ENCODE measurements at places on chromosomes 1 and 21.

DNA sequence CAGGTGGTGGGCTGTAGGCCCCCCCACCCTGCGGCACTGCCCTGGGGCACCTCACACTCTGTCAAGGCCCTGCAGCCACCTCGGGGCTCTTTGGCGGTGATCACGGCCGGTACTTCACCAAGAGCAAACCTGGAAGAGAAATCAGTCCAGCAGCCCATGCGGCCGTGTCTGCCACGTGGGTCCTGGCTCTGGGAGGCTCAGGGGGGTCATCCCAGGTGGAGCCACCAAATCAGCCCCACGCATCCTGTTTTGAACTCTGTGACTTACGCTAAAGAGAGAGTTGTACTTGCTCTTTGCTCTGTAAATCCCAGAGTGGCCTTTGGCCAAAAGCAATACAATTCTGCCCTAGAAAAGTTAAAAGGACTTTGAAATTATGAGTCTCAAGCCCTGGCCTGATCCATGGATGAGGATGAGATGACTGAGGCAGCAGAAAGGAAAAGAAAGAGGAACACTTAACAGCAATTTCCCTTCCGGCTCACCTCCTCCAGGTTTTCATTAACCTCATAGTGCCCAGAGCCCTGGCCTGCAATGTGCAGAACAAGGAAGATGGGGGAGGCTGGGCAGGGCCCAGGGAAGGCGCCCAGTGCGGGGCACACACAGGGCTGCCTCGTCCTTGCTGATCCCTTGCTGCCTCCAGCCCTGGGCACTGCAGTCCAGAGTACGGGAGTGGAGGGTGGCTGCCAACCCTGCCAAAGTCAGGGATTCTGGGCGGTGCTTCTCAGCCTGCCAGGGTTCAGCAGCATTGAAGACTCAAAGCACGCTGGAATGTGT is 337.0 kb downstream of the MATN1 start:
- no peak for DNase-seq

GRCh38 chr1:204544321-204544720 is 28.1 kb downstream of the MDM4 start:
- no peak for DNase-seq

GRCh38 chr1:6427441-6428390 is 3.1 kb downstream of the ESPN start:
- DNase-seq, result no peak

GRCh38 chr1:244077473-244078220 is 26.6 kb downstream of the ZBTB18 start:
- DNase-seq, result no peak

DNA sequence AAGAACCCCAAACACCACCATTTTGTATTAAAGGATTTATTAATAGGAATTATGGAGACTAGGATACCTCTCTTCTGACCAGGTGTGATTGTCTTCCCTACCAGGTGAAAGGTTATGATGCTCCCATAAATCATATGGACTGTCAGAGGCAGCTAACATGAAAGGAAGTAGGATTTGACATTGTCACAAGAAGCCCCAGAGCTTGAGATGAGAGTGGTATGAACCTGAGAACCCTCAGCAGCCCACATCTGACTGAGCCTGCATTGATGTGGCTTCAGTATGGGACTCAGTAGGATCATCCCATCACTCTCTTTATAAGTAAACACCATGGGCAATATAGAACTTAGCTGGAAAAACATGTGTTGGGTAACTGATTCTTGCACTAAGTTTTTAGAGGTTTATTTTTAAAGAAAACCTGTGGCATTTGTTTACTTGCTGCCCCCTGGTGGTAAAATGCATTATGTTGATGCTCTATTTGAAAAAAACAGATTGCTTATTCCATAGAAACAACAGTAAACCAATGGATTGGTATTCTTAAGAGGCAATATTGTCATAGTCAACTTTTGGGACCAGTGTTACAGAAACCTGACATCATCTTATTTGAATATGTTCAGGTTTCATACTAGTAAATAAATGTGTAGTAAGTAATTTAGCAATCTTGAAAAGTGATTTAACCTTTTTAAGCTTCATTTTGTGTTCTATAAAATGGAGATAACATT is 16.6 kb upstream of the CACYBP start:
- DNase-seq, result no peak

- no peak for DNase-seq
These were observed 34.1 kb downstream of the RC3H1 start for GRCh38 chr1:173988068-173988467.

- no peak for DNase-seq
These were observed 80.6 kb downstream of the RASAL2 start for GRCh38 chr1:178174539-178174938.

GRCh38 chr1:240399381-240399780 is 212.6 kb downstream of the GREM2 start:
- no peak for DNase-seq

GRCh38 chr1:4682607-4683220 is 28.3 kb downstream of the AJAP1 start:
- DNase-seq, result no peak

GRCh38 chr1:38273196-38273804 is 226.7 kb upstream of the POU3F1 start:
- DNase-seq, result no peak

DNA sequence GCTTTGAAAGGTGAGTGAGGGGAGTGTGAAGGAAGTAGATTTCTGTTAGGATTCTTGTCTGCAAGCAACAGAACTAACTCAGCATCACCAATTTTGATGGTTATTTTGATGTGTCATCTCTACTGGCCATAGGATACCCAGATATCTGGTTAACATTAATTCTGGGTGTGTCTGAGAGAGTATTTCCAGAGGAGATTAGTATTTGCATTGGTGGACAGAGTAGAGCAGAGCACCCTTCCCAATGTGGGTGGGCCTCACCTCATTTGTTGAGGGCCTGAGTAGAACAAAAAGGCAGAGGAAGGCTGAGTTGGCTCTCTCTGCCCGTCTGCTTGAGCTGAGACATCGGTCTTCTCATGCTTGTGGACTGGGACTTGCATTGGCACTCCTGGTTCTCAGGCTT is 121.8 kb upstream of the POU3F1 start:
- DNase-seq, result no peak

- DNase-seq, result no peak
These were observed 15.4 kb downstream of the DYNLT5 start for GRCh38 chr1:66767626-66768025.

GRCh38 chr1:100874433-100874832 is 20.2 kb downstream of the EXTL2 start:
- no peak for DNase-seq

DNA sequence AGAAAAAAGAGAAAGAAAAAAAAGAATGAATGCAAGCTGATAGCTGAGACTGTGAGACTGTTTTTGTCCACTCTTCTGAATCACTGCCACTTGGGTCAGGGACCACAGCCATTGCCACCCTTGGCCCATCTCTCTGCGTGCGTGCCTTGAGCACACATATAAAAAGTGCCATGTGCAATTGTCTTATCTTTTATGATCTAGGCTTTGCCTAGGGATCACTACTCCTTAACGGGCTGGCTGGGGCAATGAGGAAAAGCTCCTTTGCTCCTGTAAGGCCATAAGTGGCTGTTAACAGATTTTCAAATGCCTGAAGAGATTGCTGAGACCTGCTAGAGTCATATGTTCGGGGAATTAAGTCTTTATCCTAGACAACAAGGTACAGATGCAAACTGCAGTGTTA is 8.2 kb downstream of the SPATA46 start:
- DNase-seq, result no peak

DNA sequence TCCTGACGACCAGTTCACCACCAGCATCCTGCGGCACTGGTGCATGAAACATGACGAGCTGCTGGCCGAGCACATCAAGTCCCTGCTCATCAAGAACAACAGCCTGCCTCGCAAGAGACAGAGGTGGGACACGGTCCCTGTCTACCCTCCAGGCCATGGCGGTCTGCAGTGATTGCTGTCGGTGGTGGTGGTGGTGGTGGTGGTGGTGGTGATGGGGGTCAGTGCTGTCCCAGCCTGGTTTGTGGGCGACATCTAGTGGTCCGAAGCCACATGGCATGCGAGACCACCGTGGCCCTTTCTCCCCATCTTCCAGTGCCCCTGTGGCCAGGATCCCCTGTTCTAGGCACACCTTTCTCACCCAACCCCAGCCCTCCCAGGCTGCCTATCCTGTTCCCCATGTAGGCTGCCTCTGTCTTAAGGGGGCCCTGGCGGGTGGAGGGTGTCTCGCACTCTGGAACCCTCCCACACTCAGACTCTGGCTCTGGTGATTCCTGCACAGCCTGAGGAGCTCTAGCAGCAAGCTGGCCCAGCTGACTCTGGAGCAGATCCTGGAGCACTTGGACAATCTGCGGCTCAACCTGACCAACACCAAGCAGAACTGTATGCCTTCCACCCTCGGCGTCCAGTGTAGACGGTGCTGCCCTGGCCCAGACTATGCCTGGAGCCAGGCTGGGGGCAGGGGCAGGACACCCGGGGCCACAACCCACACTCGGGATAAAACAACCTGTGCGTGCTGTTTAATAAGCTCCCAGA is 3.2 kb upstream of the SLC27A3 start:
- no peak for DNase-seq

- DNase-seq, result no peak
These were observed 55.9 kb downstream of the RAP1GAP start for GRCh38 chr1:21613072-21613867.

- DNase-seq, result no peak
These were observed 40.3 kb downstream of the URB1 start for GRCh38 chr21:32352526-32352925.

DNA sequence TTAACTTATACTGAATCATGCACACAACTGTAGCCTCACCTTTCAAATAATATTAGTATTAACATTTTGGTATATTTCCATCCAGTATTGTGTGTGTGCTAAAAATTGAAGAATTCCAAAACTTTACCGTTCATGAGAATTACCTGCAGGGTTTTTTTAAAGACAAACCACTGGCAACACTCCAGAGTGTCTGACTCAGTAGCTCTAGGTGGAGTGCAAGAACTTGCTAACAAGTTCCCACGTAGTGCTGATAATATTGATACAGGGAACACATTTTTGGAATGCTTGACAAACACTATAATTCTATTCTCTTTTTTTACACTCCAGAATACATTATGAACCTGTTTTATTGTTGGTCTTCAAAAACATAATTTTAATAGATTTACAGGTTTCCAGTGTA is 27.7 kb upstream of the SLC5A9 start:
- DNase-seq, result no peak

DNA sequence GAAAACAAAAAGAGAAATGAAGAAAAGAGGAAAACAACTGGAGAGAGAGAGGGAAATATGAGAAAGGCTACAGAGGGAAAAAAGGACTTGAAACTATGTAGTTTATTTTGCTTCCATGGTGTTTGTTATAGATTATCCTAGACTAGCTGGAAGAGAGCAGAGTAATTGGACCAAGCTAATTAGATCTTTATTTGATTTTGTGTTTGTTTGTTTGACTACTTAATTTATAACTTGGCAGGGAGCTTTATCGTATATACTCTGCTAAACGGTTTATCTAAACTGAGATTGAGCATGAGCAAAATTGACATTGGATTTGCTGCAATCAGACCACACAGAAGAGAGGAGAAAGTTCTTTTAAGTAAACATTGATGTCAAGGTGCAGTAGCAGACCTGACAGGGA is 443.8 kb upstream of the USP24 start:
- no peak for DNase-seq

DNA sequence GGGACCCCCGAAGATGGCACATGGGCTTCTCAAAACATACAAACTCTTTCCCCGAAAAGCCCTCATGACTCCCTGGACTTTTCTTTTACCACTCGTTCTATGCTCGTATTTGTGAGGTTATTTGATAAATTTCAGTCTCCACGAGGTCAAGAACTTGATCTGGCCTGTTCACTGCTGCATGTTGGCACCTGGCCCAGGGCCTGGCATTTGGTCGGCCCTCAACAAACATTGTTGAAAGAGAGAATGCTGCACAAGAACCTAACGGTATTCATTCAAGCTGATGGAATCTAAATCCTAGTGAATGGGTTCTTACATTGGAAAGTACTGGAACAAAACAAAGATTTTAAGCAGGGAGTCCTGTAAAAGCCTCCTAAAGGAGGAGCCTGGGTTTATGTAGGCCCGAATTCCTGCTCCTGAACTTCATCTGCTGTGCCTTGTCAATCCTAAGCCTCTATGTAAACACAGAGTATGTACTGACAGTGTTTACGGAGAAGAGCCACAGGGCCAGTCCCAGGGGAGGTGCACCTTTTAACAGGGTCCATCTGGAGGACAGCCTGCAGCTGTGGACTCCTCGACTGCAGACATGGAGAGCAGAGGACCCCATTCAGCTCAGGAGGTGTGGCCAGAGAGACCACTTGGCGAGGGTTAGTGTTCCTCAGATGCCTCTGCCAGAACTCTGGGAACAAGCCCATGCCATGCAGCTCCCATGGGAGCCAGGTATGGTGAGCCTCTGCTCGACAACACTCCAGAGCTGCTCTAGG is 46.9 kb downstream of the L1TD1 start:
- DNase-seq, result no peak

DNA sequence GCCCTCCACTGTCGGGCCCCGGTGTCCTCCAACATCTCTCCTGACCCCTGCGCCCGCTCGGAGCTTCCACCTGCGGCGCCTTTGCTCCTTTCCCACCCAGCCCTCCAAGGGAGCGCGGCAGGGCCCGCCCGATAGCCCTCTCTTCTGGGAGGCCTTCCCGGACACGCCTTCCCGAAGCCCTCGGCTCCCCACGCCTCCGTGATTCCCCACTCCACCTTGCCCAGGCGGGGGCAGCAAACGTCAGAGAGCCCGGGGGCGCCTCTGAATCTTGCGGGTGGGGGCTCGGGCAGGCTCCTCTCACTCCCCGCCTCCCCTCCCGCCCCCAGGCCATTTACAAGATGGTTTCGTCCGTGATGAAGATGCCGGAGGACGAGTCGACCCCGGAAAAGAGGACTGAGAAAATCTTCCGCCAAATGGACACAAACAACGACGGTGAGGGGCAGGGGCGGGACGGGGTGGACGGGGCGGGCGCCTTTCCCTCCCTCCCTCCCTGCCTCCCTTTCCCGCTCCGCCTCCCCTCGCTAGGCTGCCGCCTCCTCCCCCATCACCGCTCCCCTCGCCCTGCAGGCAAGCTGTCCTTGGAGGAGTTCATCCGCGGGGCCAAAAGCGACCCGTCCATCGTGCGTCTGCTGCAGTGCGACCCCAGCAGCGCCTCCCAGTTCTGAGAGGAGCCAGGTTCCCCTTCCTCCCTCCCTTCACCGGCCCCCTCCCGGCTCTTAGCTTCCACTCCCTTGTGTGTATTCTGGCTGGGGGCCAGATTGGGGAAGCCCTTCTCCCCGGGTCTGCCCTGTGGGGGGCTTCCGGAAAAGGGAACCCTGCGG is 7.1 kb downstream of the HPCA start:
- DNase-seq, result no peak

DNA sequence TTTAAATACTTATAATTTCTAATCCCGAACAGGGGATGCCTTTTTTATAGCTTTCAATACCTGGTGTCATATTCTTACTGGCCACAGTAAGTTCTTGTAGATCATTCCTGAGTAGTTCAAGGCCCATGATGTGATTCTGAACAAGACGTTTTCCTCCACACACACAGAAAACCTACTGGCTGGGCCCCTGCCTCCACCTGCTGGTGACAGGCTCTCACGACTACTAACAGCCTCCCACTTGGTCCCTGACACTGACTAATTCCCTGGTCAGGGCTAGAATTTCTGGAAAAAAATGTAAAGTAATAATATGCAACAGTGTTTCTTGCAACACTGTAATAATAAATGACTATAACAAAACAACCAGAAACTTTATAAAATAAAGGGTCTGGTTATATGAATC is 50.4 kb upstream of the RIPK4 start:
- no peak for DNase-seq
